ENCODE measurements at places on chromosomes 12 and 14. TPM values are rescaled to one million over a fixed set of nuclear protein-coding genes. Genes with fewer than 3 reads are reported as not detected.

- H3K36me3 ChIP-seq, result no peaks in the 10 kb centered on the region
- DNase-seq, result no peak
- no peak overlapping the region for H3K27ac ChIP-seq
- no peaks in the 10 kb centered on the region for H3K27me3 ChIP-seq
- H3K4me1 ChIP-seq, result no peaks in the 10 kb centered on the region
These were observed 1524.7 kb upstream of the TMEM132C start for GRCh38 chr12:126742241-126742641.

DNA sequence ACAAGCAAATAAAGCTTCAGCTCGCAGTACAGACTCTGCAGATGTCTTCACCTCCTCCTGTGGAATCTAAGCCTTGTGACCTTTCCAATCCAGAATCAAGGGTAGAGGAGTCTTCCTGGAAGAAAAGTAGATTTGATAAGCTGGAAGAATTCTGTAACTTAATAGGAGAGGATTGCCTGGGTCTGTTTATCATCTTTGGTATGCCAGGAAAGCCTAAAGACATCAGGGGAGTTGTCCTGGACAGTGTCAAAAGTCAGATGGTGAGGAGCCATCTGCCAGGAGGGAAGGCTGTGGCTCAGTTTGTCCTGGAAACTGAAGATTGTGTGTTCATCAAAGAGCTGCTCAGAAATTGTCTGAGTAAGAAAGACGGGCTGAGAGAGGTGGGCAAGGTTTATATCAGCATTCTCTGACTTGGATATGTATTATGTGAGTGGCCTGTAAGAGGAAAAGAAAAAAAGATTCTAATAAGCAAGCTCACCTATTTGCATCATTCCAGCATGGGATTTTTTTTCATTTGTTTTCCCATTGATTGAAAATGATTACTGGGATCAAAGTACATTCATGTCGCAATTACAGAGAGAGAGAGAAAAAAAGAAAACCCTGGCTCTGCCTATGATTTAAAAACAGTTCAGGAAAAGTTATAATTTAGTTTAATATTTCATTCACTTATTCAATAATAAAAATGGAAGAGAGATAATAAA is 767 bp downstream of the REP15 start:
- no peaks in the 10 kb centered on the region for H3K36me3 ChIP-seq
- DNase-seq, result no peak
- no peak overlapping the region for H3K4me3 ChIP-seq
- H3K27ac ChIP-seq, result no peak overlapping the region

GRCh38 chr12:48881686-48882314 is 16.1 kb upstream of the RND1 start:
- no peak overlapping the region for H3K4me3 ChIP-seq
- DNase-seq, result no peak
- no peaks in the 10 kb centered on the region for H3K36me3 ChIP-seq
- no peak overlapping the region for H3K27ac ChIP-seq
- no peaks in the 10 kb centered on the region for H3K4me1 ChIP-seq
- H3K27me3 ChIP-seq, result peaks cover 5% of the 10 kb centered on the region

DNA sequence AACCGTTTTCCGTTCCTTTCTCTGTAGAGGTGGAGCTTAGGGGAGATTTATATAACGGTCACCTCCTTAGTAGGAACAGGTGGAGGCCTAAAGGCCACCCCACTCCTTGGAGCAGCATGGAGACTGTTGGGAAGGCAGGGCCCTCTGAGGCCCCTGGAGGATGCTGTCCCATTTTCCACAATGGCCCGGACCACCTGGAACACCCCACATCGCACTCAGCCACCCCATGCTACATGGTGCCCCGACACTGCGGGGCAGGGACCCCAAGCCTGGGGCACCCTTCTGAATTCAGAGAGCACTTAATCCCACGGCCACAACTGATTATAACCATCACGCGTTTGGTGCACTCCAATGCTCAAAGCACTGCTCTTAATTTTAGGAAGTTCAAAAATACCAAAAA is 41.4 kb downstream of the C14orf132 start:
- H3K27me3 ChIP-seq, result no peaks in the 10 kb centered on the region
- no peaks in the 10 kb centered on the region for H3K36me3 ChIP-seq
- no peak overlapping the region for H3K27ac ChIP-seq
- DNase-seq, result peak; percentile 30
- no peaks in the 10 kb centered on the region for H3K4me1 ChIP-seq
- no peak overlapping the region for H3K4me3 ChIP-seq

GRCh38 chr12:70918321-70918720 is 2.2 kb downstream of the PTPRR start:
- H3K27ac ChIP-seq, result no peak overlapping the region
- H3K4me1 ChIP-seq, result no peaks in the 10 kb centered on the region
- DNase-seq, result no peak
- H3K27me3 ChIP-seq, result peaks cover 10% of the 10 kb centered on the region

DNA sequence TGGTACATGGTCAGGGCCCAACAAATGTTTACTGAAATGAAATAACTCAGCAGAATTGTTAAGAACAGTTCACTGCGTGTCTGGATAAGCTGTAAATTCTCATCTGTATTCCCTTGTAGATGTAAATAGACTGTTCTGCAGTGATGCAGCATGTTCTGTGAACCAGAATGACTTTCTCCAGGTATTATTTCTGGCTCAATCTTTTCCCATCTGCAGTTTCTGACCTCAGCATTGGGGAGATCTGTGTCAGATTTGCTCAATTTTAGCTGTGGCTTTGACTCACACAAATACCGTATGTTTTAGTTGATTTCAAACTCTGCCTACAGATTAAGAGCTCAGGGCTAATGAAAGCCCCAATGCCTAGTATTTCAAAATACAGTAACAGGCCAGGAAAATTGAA is 49.2 kb upstream of the DICER1 start:
- no peak overlapping the region for H3K27ac ChIP-seq
- DNase-seq, result no peak
- H3K36me3 ChIP-seq, result peaks cover 31% of the 10 kb centered on the region
- H3K27me3 ChIP-seq, result no peaks in the 10 kb centered on the region
- H3K4me3 ChIP-seq, result no peak overlapping the region

DNA sequence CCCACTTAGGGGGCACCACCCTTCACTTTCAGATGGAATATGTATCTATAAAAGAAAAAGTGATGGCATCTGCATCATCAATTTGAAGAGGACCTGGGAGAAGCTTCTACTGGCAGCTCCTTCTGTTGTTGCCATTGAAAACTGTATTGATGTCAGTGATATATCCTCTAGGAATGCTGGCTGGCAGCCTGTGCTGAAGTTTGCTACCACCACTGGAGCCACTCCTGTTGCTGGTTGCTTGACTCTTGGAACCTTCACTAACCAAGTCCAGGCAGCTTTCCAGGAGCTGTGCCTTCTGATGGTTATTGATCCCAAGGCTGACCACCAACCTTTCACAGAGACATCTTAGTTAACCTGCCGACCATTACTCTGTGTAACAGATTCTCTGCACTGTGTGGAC is 44.7 kb downstream of the RIMKLB start:
- H3K36me3 ChIP-seq, result peaks cover 20% of the 10 kb centered on the region
- H3K27ac ChIP-seq, result no peak overlapping the region

- H3K36me3 ChIP-seq, result no peaks in the 10 kb centered on the region
- no peaks in the 10 kb centered on the region for H3K27me3 ChIP-seq
- DNase-seq, result no peak
- H3K4me3 ChIP-seq, result no peak overlapping the region
- peaks cover 7% of the 10 kb centered on the region for H3K4me1 ChIP-seq
- H3K27ac ChIP-seq, result no peak overlapping the region
These were observed 110.4 kb downstream of the TMTC1 start for GRCh38 chr12:29673346-29673745.

- H3K36me3 ChIP-seq, result no peaks in the 10 kb centered on the region
- no peaks in the 10 kb centered on the region for H3K27me3 ChIP-seq
- no peak overlapping the region for H3K4me3 ChIP-seq
These were observed 37.4 kb upstream of the HIGD1C start for GRCh38 chr12:50914872-50915484.

DNA sequence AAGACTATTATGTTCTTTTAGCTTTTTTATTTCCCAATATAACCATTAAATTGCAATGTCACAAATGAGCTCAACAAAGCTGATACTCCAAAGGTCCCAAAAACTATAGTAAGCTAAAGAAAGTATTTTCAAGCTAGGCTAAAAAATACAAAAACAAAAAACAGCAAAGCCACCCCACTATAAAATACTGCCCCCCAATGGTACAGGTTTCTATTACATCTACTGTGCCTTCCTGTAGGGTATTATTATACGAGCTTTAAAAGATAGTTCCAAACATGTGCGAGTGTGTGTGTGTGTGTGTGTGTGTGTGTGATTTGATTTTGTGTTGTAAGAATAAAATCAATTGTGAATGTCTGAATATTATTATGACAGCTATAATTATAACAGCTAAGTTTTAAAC is 1.1 kb downstream of the IFNG start:
- H3K27me3 ChIP-seq, result no peaks in the 10 kb centered on the region
- no peaks in the 10 kb centered on the region for H3K4me1 ChIP-seq
- no peaks in the 10 kb centered on the region for H3K36me3 ChIP-seq

- DNase-seq, result peak; percentile 69
- H3K27ac ChIP-seq, result no peak overlapping the region
- no peaks in the 10 kb centered on the region for H3K27me3 ChIP-seq
- peaks cover 21% of the 10 kb centered on the region for H3K4me1 ChIP-seq
These were observed 37.3 kb downstream of the GPR135 start for GRCh38 chr14:59427653-59428580.

GRCh38 chr14:61812347-61813095 is 50.3 kb downstream of the SNAPC1 start:
- H3K36me3 ChIP-seq, result no peaks in the 10 kb centered on the region
- peaks cover 6% of the 10 kb centered on the region for H3K4me1 ChIP-seq
- peak within 1 kb of the TSS; percentile 18 for H3K4me3 ChIP-seq
- DNase-seq, result no peak

DNA sequence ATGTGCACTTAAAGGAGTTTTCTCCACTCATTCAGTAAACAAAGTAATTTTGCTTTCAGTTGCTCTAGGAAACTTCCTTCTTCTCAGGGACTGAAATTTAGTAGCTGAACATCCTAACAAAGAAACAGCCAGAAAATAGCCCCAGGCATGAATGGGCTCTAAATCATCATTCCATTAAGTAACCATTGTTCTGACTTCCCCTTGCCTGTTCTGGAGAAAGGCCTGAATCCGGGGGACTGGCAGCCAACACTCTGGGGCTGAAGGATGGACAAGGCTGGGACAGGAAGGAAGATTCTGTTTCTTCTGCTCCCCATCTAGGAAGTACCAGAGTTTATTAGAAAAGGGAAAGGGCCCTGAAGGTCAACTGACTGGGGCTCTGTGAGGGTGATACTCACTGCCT is 104.5 kb downstream of the ESRRB start:
- no peak overlapping the region for H3K4me3 ChIP-seq
- no peak for DNase-seq
- no peaks in the 10 kb centered on the region for H3K36me3 ChIP-seq
- no peaks in the 10 kb centered on the region for H3K27me3 ChIP-seq
- H3K27ac ChIP-seq, result no peak overlapping the region
- no peaks in the 10 kb centered on the region for H3K4me1 ChIP-seq

GRCh38 chr12:82862876-82863649 is 176.4 kb downstream of the TMTC2 start:
- H3K4me3 ChIP-seq, result no peak overlapping the region
- no peak overlapping the region for H3K27ac ChIP-seq
- DNase-seq, result no peak

- H3K27ac ChIP-seq, result no peak overlapping the region
- peak; percentile 65 for DNase-seq
- no peaks in the 10 kb centered on the region for H3K27me3 ChIP-seq
- peaks cover 24% of the 10 kb centered on the region for H3K4me1 ChIP-seq
- H3K4me3 ChIP-seq, result no peak overlapping the region
These were observed 16.4 kb upstream of the CACNA2D4 start for GRCh38 chr12:1934831-1935230.

GRCh38 chr12:95790033-95790916 is at the start of gene NTN4:
Gene NTN4, minus strand, starts transcription at chr12:95790764. Its CDS starts 455 bp downstream, at chr12:95790309.
- peaks cover 30% of the 10 kb centered on the region for H3K4me1 ChIP-seq
- H3K27me3 ChIP-seq, result peaks cover 34% of the 10 kb centered on the region
- DNase-seq, result peak; percentile 85
- peak within 1 kb of the TSS; percentile 62 for H3K4me3 ChIP-seq

- H3K4me3 ChIP-seq, result no peak overlapping the region
- no peaks in the 10 kb centered on the region for H3K27me3 ChIP-seq
- no peak for DNase-seq
- no peak overlapping the region for H3K27ac ChIP-seq
- no peaks in the 10 kb centered on the region for H3K36me3 ChIP-seq
These were observed 13.0 kb downstream of the ISCU start for GRCh38 chr12:108575199-108575912.

DNA sequence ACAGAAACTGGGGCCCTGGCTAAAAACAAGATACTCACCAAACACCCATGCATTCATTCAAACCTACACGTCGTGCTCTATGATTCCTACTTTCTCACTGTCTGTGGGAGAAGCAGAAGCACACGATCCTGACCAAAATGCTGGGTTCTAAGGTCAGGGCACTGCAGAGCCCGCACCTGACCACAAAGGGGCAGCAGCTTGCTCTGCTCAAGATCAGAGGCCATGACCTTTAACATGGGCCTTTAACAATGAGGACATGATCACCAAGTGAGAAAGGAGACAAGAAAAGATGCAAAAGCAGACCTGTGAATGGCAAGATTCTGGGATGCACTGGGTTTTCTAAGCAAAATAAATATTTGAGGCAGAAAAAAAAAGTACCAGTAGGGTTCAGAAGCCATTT is 40.1 kb upstream of the VPS33A start:
- peaks cover 9% of the 10 kb centered on the region for H3K36me3 ChIP-seq
- no peak overlapping the region for H3K27ac ChIP-seq
- no peaks in the 10 kb centered on the region for H3K27me3 ChIP-seq
- DNase-seq, result no peak
- H3K4me1 ChIP-seq, result no peaks in the 10 kb centered on the region

- no peak overlapping the region for H3K27ac ChIP-seq
- H3K4me3 ChIP-seq, result no peak overlapping the region
- peaks cover 8% of the 10 kb centered on the region for H3K4me1 ChIP-seq
- no peak for DNase-seq
These were observed 21.8 kb upstream of the EIF2B2 start for GRCh38 chr14:74980731-74981461.

RNASE7 gene
- total RNA-seq, result not detected

SDSL gene
- 4.4 TPM for total RNA-seq

PRIMA1 gene
- not detected for total RNA-seq

ERBB3 gene
- 0.81 TPM for total RNA-seq

CCDC197 gene
- not detected for total RNA-seq

ART4 gene
- total RNA-seq, result 14.2 TPM

CGRRF1 gene
- total RNA-seq, result 19.4 TPM

SOX5 gene
- total RNA-seq, result 7.4 TPM

All from spleen (tissue), 13 donors.